ENCODE measurements at places on chromosomes 5 and 9. TPM values are rescaled to one million over a fixed set of nuclear protein-coding genes. Genes with fewer than 3 reads are reported as not detected.

DNA sequence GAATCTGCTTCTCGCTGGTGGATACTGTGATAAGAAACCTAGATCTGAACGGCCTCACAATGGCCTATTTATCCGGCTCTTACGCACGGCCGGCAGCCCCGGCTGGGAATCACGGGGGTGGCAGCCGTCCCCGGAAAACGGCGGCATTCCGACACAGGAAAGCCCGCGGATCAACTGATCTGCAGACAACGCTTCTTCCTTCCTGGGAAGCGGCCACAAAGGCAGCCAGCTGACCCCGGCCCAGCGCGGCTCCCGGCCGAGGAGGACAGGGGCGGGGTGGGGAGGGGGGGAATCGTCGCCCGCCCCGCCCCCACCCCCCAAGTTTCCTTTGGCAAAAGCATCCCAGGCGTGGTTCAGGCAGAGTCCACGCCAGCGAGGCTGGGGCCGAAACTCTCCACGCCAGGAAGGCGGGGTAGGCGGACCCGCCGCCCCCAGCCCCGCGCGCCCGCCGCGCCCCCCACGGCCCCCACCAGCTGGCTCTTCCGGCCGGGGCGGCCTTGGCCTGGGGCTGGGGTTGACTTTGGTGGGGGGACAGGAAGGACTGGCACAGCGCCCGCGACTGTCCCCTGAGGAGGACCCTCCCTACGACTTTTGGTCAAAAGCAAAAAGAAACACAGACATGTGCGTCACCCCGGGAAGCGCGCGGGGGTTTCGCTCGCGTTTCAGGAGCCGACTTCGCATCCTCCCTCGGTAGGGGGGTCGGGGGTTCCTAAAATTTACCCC is 247.7 kb upstream of the ANKRD55 start:
- DNase-seq, result peak; percentile 39

- DNase-seq, result no peak
These were observed 17.1 kb downstream of the DCANP1 start for GRCh38 chr5:135430135-135430437.

DNA sequence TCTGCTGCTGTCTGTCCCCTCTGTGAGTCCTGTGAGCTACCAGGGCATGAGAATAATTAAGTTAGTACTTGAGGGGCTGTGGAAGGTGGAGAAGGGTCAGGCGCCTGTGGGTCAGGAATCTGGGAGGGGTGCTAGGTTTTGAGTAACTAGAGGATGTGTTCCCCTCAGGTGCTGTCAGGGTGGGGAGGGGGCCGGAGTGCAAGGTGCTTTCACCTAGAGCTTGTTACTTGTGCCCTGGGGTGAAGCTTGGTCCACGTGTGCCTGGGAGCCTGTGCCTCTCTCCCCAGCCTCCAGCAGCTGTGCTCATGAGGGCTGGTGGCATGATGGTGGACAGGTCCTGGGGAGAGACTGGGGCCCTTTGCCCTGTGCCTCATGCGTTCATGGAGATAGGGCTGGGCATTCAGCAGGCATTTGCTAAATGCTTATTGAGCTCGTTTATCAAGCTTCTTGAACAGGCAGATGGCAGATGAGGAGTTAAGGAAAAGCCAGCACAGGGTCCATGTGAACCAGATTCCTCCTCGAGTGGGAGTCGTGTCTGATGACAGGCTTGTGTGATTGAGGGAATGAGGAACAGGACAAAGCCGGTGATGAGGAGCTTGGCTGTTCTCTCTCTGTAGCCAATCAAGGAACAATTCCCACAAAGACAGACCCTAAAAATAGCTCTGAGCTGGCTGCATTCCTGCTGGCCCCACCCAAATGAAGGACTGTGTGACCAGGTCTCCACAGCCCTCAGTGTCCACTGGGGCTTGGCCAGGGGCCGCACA is 40.9 kb downstream of the CACNA1B start:
- DNase-seq, result no peak

GRCh38 chr5:148825716-148826052 is 727 bp upstream of the ADRB2 start:
- no peak for DNase-seq

DNA sequence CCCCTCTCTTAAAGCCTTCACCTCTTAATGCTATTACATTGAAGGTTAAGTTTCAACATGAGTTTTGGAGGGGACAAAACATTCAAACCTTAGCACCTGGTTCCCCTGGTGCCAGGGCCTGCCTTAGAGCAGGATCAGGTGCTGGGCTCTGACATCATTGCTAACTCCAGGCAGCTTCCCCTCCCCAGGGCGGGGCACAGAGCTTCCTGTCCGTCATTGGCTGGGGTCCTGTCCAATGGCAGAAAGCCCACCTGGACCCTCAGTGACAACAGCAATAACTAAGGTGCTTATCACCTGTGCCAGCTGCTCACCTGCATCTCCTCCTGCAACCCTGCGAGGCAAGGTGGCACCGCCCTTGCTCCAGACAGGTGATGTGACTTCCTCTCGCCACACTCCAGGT is 177.4 kb downstream of the NSG2 start:
- no peak for DNase-seq

FRRS1L gene
- not detected for total RNA-seq

- DNase-seq, result no peak
These were observed 74.1 kb downstream of the PHF2 start for GRCh38 chr9:93650448-93650847.
